ENCODE measurements at places on chromosomes 13 and 19.
A peak's percentile ranks its signal among the peaks of the same experiment; 100 is the strongest.

DNA sequence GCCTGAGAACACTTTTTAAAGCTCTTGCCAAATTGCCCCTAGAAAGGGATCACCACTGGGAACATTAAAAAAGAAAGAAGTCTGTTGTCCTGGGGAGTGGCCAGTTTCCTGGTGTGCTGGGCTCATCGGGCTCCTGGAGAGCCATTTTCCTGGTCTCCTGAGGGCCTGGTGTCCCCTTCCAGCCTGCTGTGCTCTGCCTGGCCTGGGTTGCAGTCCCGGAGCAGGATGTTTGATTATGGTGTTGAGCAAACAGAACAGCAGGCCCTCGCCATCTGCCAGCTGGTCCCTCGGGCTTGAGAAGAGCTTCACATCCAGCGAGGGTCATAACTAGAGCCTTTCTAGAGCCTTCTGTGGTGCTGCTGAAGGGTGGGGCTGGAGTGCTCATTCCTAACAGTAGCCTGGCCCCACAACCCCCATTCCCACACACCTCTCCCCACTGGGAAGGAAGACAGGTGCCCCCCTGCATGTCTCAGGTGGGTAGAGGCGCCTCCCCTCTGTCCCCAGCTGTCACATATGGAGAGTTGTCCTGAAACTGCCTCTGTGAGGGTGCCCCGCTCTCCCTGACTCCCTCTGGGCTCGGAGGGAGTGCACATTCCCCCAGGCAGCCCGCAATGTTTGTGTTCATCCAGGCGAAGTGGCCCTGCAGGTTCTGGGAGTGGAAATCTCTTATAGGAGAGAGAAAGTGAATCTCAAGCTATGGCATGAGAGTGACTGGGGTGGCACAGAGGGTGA lies 151.1 kb downstream of the SIPA1L3 start:
- DNase-seq, result no peak

GRCh38 chr19:19446655-19447437 lies 41.4 kb downstream of the GATAD2A start:
- no peak for DNase-seq

GRCh38 chr19:39277598-39277997 lies 9.4 kb downstream of the IFNL2 start:
- no peak for DNase-seq

DNA sequence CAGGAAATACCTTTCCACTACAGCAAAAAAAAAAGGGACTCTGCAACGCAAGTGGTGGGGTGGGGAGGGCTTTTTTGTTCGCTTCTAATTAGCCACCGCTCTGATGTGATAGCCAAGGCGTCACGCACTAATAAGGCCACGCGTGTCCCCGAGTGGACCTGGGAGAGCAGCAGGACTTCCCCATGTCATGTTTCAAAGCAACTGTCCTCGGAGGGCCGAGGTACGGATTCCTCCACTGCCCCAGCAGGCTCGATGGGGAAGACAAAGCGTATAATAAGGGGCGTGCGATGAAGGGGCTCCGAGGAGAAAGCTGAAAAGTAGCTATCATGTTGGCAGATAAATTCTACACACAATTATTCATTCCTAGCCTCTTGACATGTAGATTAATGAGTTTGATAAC lies 179.7 kb upstream of the ZNF507 start:
- DNase-seq, result no peak

- DNase-seq, result no peak
These were observed 657 bp downstream of the ZNF550 start for GRCh38 chr19:57559008-57559403.

- DNase-seq, result peak; percentile 91
These were observed 131.3 kb downstream of the STK24 start for GRCh38 chr13:98445340-98446233.

- no peak for DNase-seq
These were observed 31.2 kb downstream of the ZNF536 start for GRCh38 chr19:30403203-30403985.

DNA sequence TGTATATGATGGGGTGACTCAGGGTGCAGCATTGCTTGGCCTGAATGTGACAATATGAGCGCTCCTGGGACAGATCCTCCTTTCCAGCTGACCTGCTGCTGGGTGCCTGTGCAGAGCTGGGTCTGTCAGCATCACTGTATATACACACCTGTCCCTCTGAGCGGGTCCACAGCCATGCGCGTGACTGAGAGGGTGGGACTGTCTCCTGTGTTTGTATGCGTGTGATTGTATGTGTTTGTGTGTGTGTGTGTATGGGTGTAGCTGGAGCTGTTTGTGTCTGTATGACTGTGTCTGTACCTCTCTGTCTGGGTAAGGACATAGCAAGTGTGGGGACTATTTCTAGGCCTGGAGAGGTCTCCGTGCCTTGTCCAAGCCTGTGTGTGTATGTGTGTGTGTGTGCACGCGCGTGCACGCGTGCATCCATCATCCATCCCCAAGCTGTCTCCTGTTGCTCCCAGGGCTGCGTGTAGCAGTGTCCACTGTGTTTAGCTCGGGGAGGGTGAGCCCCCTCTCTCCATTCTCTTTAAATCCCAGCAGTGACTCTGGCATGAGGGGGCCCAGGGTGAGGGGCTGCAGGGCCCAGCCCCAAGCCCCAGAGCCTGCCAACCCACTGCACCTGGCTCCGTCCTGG lies 8.3 kb downstream of the IGLON5 start:
- DNase-seq, result no peak

- DNase-seq, result no peak
These were observed 24.5 kb upstream of the CXCL17 start for GRCh38 chr19:42467183-42467760.

DNA sequence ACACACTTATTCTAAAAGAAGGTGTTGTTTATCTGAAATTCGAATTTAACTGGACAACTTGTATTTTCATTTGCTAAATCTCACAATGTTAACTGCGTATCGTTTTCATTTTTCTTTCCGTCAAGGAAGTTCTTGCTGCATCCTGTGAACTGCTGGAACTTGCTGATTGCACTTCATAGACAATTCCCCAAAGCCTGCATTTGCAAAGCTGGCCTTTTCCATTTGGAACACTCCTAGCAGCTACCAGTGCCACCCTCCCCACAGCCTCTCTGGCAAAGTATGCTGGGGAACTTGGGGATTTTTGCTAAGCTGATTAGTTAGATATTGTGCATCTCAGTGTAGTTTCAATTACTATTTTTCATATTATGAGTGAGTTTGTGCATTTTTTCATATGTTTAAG lies 20.4 kb upstream of the ARGLU1 start:
- DNase-seq, result no peak
